Type B pancreatic cell (in vitro differentiated cells): ENCODE measurements at places on chromosomes 4 and X.

GRCh38 chr4:174303687-174304086 is 20.0 kb downstream of the CEP44 start:
- DNase-seq = no peak

DNA sequence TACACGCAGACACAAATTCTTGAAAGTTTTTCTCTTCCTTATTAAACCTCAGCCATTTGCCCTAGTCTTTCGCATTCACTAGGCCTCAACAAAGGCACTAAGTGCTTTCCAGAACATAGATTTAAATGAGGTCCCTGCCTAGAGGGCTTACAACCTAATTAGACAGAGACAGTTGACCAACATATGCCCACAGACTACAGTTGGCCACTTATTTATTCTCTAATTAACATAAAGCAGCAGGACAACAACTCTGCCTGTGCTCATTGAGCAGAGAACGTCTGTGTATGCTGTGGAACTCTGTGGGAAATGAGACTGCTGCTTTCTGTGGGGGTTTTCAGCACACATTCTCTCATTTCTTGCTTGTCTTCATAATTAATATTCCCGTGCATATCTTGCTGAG is 303.0 kb upstream of the TACR3 start:
- no peak for DNase-seq

GRCh38 chr4:825971-826330 is at the start of gene CPLX1:
CPLX1 (minus strand) TSS chr4:826129; CDS start chr4:824522, 1,607 bp downstream.
- DNase-seq = no peak

GRCh38 chr4:154044108-154044531 is 255.2 kb upstream of the SFRP2 start:
- no peak for DNase-seq

GRCh38 chr4:124642846-124643245 is 69.7 kb downstream of the ANKRD50 start:
- DNase-seq = no peak

DNA sequence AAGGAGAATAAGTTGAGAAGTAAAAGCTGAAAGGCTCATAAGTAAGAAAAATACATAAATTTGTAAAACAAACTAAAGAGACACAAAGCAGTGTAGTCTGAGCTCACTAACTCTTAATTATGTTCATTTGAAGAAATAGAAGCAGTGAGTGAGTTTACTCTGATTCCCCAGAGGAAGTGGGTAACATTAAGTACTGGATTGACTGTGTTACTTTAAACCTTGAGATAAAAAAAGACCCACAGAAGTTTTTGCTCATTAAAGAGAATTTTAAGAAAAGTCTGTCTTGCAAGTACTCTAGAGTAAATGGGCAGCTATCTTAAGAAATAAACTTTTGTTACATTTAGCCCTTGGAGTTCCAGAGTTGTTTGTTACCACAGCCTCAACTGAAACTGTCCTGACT is 2466.9 kb downstream of the PCDH7 start:
- DNase-seq = no peak

- no peak for DNase-seq
Observed at GRCh38 chrX:116243039-116243438, 72.5 kb downstream of the AGTR2 start.

DNA sequence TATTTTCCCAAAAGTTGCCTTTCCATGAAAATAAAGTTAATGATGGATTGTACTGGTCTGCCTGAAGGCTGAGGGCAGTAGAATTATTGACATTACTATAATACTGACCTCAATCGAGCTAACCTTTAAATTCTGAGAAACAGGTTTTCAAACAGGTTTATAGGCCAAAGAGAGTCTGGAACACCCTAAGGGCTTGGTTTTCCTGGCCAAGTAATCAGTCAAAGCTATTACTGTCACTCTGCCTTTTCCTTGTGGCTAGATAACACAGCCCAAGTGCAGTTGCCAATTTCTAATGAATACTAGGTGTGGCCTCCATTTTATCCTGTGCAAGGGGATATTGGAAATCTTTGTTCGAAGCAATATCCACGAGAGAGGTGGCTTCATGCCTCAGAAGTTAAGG is 75.2 kb downstream of the INTS12 start:
- DNase-seq = no peak

DNA sequence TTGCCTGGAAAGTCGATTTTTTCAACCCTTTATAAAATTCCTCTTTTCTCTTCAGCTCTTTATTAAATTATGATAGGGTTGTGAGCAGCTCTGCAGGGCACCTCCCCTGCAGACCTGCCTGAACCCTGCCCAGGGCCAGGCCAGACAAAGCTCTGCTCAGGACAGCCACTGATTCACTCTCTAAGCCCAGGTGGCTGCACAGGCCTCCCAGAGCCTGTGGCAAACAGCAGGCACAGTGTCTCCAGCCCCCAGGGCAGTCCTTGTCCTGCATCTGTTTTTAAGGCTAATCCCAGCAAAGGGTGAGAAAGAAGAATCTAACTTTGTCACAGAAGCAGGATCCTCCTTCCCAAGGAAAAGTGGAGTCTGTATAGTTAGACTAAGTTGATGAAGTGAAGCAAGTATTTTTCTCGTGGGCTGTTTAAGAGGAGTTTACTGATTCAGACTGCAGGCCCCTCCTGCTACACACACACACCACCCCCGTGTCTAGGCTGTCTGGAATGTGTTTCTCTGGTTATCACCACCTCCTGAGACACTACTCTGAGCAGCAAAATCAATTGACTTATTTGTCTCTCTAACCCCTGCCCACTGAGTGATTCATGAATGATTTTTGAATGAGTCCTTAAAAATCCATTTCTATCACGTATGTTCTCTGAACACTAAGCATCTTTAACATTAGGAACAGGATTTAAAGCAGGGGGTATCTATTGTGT is 101.7 kb downstream of the CHIC2 start:
- DNase-seq = no peak

GRCh38 chrX:7117587-7117986 is 29.9 kb upstream of the STS start:
- no peak for DNase-seq

DNA sequence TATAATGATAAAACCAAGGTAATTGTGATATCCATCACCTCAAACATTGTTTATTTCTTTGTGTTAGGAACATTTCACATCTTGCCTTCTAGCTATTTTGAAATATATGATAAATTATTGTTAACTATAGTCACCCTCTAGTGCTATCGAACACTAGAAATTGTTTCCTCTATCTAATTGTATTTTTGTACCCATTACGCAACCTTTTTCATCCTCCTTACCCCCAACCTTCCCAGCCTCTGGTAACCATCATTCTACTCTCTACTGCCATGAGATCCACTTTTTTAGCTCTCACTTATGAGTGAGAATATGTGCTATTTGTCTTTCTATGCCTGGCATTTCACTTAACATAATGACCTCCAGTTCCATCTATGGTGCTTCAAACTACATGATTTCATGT is 3.9 kb upstream of the UBA6 start:
- DNase-seq = no peak
